ENCODE measurements at places on chromosomes 1 and 21.

DNA sequence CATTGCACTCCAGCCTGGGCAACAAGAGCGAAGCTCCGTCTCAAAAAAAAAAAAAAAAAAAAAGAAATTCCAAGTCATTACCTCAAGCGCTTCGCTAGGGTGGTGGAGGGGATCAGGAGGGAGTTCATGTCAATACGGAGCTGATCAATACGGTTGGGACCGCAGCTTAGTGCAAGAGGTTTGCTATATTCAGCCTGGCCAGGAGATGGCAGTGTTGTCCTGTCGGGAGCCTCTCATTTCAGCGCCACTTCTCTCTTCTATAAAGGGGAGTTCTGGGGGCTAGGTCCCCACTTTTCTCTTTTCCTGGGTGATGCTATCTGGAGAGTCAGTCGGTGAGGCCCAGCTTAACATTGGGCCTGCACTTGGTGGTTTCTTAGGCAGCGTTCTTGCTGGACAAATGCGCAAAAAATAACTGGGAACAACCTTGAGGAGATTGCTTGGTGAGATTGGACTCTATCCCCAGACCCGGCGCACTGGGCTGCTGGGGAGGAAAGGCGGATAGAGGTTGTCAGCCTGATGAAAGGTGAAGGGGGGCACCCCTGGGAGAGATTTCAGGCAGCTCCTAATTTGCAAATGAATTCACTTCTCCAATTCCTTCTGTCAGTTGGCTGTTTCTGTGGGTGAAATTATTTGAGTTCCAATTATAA lies 40.4 kb downstream of the KIAA0040 start:
- DNase-seq: peak; percentile 78

- DNase-seq: no peak
Measured at GRCh38 chr21:35149698-35150097, 100.6 kb upstream of the RUNX1 start.

GRCh38 chr1:51523931-51524330 lies 4.9 kb upstream of the EPS15 start:
- DNase-seq: no peak

- DNase-seq: no peak
Measured at GRCh38 chr1:6129313-6129712, 50.8 kb downstream of the CHD5 start.

DNA sequence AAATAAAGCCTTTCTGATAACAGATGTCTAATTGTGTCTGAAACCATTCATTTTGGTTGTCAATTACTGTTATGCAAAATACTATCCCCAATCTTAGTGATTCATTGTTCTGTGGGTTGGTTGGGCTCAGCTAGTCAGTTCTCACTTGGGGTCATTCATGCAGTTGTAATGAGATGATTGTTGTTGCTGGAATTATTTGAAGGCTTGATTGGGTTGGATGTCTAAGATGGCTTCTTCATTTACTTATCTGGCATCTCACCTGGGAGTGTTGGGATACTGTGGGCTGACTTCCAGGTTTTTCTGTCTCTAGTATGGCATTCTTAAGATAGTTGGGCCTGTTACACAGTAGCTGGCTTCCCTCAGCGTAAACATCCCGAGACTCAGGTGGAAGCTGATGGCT lies 217.8 kb upstream of the B3GALT2 start:
- DNase-seq: no peak

- no peak for DNase-seq
Measured at GRCh38 chr1:185426848-185427247, 109.8 kb upstream of the IVNS1ABP start.

- DNase-seq: no peak
Measured at GRCh38 chr1:54335755-54336108, 70.5 kb downstream of the SSBP3 start.

GRCh38 chr1:231423648-231424047 lies 1.6 kb upstream of the EGLN1 start:
- DNase-seq: no peak

DNA sequence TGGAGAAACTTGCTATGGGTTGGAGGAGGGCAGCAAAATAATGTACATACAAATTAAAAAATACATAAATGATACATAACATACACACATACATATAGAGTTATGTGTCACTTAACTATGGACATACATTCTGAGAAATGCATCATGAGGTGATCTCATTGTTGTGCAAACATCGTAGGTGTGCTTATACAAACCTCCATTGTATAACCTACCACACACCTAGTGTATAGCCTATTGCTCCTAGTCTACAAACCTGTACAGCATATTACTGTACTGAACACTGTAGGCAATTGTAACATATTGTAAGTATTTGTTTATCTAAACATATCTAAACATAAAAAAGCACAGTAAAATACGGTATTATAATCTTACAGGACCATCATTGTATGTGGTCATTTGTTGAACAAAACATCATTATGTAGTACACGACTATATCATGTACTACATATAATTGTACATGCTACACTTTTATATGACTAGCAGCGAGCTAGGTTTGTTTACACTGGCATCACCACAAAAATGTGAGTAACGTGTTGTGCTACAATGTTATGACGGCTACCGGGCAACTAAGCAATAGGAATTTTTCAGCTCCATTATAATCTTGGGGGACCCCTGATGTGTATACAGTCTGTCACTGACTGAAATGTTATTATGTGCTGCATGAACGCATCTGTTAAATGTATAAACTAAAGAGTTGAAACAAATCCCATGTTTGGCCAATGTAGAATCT lies 35.5 kb downstream of the ITGB3BP start:
- DNase-seq: no peak

GRCh38 chr1:41713141-41713540 lies 205.6 kb downstream of the HIVEP3 start:
- DNase-seq: no peak

GRCh38 chr1:214002060-214002459 lies 14.3 kb downstream of the PROX1 start:
- no peak for DNase-seq

DNA sequence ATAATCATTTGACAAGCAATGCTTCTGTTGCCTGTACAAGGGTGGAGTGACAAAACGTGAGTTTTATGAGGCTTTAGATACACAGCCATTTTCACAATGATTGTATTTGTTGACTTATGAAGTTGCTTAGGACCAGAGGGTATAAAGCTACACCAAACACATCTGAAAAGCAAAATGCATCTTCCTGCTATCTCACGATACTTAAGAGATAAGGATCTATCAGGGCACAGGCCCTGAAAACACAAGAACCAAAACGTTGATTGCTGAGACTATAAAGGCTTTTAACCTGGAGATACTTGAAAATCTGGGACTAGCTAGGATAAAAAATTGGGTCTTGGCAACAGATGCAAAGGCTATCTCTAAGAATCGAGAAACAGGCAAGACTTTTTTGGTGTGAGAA lies 115.7 kb downstream of the SLC5A9 start:
- DNase-seq: no peak

- no peak for DNase-seq
Measured at GRCh38 chr1:174352883-174353608, 94.7 kb upstream of the GPR52 start.

- no peak for DNase-seq
Measured at GRCh38 chr1:62900566-62900965, 116.6 kb downstream of the ATG4C start.

DNA sequence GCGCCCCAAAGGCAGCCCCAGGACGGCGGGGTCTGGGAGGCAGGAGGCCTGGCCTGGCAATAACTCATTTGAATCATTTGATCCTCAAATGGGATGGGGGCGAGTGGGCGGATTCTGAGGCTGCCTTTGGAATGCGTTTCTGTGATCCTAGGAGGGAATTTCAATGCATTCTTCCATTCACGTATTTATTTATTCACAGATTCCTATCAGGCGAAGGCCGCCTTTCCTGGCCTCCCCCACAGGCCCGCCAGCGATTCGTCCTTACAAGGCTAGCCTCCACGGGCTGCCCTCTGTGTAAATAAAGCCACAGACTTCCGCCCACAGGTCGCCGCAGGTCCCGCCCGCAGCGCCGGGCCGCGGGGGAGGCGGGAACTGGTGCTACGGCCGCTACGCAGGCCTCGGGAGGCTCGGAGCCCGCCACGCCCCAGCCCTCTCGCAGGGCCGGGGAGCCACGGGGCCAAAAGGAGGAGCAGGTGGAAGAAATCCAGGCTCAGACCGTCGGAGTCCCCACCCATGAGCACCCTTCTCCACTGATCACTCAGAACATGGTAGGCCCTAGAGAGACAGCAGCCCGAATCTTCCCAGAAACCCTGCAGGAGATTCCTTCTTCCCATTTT lies 31.3 kb upstream of the JUN start:
- DNase-seq: peak; percentile 58

GRCh38 chr1:8835941-8836643 lies 18.7 kb upstream of the RERE start:
- no peak for DNase-seq

- DNase-seq: no peak
Measured at GRCh38 chr1:214568328-214568727, 16.9 kb upstream of the PTPN14 start.

- peak; percentile 81 for DNase-seq
Measured at GRCh38 chr21:44510508-44511218, 29.3 kb downstream of the KRTAP10-1 start.

GRCh38 chr1:22806584-22806983 lies 95.9 kb downstream of the EPHB2 start:
- no peak for DNase-seq

DNA sequence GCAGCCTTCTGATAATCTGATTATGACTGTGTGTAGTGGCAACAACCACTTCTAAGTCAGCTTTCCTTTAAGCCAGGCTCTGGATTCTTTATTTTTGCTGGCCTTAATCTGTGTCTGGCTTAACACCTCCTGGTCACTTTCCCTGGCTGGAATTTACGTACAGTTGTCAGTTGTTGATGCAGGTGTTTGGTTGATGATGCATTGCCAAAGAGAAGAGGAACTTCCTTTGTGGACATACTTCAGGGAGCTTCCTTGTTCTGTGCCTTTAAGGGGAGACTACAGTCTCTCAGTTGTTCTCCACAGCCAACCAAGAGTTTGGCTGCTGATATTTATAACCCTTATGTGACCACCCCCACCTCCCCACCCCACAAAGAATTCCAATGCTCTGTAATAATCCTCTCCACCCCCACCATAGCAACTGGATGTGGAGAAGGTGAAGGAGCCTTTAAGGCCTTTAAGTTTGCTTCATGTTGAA lies 96.0 kb upstream of the BMP8A start:
- DNase-seq: no peak

DNA sequence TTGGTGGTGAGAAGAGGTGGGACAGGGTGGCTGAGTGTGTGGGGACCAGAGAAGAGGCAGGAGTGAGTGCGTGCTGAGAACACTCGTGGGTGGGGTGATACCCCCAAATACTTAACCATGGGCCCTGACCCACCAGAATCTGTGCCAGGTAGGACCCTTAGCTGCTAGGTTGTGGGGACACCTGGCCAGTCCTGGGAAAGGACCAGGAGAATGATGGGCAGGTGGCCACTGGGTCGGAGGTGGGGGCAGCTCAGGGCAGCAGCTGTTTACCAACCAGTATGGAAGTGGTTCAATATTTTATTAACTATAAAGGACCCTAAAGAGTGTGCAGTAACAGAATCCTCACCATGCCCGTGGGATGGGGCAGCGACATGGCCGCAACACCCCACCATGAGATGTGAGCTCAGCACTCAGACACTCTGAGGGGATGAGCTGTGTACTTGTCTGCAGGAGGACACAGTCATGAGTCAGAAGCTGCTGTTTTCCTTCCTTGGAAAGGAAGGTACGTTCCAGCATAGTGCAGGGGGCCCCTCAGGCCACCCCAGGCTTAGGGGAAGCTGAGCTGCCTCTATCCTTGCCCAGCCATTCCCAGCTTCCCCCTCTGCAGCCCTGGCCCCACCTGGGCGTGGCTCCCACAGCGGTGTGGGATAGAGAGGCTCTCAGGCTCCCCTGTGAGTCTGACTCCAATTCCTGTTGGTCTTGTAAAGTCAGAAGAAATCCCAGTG lies 25.4 kb downstream of the TEX35 start:
- DNase-seq: no peak

DNA sequence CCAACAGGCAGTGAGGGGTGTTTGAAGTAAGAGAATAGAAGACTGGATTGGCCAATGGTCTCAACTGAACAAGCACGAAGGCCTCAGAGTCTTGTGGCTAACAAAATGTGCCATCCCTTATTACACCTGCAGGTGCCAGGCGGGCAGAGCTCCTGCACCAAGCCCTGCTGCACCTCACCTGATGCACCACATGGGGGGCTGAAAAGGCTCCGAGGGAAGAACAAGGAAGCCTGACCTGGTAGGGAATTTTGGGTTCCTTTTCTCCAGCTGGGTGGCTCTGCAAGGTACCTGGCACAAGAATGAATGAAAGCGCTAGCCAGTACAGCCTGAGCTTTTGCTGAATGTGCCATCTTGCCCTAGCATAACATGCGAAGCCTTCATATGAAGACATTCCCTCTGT lies 9.7 kb downstream of the HSD3B1 start:
- DNase-seq: no peak

DNA sequence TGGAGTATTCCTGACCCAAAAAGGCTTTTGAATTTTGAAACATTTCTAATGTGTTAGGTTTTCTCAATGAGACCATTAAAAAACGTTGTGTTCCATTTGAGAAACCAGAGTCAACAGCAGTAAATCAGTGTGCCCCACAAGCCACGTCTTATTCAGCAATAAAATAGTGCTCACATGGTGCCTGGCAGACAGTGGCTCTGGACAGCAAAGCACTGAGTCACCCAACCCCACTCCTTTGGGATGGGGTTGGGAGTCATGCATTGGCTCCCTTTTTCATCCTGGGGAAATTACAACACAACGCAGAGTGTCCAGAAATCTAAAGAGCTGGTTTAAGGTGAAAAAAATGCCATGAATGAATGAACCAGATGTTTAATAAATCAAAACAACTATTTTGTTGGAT lies 46.5 kb downstream of the KCNJ15 start:
- no peak for DNase-seq

GRCh38 chr1:228821252-228821651 lies 86.0 kb downstream of the RHOU start:
- DNase-seq: no peak
